ENCODE measurements at places on chromosomes 1 and 21. TPM values are rescaled to one million over a fixed set of nuclear protein-coding genes. Genes with fewer than 3 reads are reported as not detected.

- no peak for DNase-seq
Observed at GRCh38 chr1:51833700-51834099, 44.8 kb downstream of the NRDC start.

DNA sequence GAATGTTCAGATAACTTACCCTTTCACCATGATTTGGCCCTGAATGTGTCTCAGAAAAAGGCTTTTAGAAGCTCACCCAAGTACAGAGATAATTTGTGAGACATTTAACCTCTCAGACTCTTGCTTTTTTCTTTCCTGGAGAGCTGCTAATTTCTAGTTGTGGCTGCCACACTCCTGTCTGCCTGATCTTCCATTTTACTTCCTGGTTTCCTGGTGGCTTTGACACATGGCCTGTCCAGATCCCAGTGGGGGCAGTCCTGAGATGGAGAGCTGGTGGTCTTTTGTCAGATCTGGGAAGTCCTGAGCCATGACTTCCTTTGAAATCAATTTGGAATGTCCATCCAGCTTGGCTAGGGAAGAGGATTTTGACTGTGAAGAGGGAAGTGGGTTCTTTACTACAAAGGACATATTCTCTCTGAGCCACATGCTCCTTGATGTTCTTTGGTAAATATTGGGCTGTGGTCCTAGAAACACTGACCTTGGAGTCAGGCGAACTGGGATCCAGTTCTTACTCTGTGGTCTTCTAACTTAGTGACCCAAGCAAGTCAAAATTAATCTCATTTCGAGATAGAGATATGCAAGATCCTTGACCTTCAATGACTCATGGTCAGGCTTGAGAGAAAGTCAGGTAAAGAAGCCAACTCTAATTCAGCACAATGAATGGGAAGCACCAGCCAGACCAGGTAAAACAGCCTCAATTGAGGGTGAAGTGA is 78.0 kb upstream of the HSD17B7 start:
- DNase-seq = no peak

- DNase-seq = no peak
Observed at GRCh38 chr1:38776466-38777065, 83.0 kb downstream of the RRAGC start.

Gene NOS1AP
- 11.0 TPM for total RNA-seq

- no peak for DNase-seq
Observed at GRCh38 chr1:89965193-89965768, 29.6 kb upstream of the ZNF326 start.

GRCh38 chr1:3021233-3021671 is at the start of gene ACTRT2:
TSS of gene ACTRT2 (plus strand) at chr1:3021467. CDS start at chr1:3021687, 220 bp downstream.
- DNase-seq = no peak

GRCh38 chr1:92784021-92784638 is 778 bp downstream of the EVI5 start:
- peak; percentile 20 for DNase-seq

DNA sequence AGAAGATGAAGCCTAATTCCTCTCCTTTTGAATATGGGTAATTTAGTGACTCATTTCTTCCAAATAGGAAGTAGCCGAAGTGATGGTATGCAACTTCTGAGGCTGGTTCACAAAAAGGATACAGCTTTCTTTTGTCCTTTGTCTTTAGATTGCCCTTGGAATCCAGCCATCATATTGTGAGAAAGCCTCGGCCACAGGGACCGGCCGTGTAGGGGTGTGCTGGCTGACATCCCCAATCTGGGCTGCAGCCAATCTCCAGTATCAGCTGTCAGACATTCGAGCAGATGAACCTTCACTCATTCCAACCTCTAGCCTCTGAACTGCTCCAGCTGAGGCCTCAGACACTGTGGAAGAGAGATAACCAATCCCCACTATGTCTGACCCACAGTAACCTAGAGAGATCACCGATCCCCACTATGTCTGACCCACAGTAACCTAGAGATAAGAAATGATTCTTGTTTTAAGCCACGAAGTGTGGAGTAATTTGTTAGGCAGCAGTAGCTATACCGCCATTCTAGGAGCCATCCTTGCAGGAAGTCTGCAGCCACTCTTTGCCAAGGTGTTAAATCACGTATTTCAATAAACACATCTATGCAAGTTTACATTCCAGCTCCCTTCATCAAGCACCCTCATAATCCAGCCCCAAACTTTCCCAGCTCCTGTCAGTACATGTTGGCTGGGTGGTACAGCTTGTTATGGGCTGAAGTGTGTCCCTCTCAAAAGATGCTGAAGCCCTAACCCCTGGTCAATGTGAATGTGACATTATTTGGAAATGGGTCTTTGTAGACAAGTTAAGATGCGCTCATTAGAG is 2.9 kb upstream of the DIP2A start:
- no peak for DNase-seq

DNA sequence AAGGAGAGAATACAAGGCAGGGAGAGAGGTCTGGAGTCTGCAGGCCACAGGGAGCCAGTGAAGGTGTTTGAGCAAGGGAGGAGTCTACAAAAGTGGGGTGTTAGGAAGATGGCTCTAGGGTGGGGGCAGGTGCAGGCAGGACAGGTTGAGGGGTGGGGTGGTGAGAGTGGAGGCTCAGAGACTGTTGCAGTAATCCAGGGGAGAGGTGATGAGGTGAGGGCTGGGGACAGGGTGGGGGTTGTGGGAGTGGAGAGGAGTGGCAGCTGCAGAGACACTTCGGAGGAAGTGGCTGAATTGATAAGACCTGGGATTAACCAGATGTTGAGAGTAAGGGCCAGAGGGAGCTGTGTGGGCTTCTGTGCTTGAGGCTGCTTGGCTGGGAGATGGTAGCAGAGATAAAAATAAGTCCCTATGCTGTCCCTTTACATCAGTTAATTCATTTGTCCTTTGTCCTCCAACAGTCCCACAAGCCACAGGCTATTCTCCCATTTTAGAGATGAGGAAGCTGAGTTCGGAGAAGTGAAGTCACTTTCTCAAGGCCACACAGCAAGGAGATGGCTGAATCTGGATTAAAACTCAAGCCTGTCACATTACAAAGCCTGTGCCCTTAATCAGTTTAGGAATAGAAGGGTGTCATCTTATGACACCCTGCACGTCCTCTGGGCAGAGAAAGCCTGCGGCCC is 54.8 kb upstream of the SYNC start:
- DNase-seq = no peak

GRCh38 chr1:106080608-106081325 is 975.7 kb upstream of the PRMT6 start:
- no peak for DNase-seq

All from prostate gland (tissue), 2 donors.